Fibroblast of mammary gland (primary cell): ENCODE measurements at places on chromosomes 3 and 15.

DNA sequence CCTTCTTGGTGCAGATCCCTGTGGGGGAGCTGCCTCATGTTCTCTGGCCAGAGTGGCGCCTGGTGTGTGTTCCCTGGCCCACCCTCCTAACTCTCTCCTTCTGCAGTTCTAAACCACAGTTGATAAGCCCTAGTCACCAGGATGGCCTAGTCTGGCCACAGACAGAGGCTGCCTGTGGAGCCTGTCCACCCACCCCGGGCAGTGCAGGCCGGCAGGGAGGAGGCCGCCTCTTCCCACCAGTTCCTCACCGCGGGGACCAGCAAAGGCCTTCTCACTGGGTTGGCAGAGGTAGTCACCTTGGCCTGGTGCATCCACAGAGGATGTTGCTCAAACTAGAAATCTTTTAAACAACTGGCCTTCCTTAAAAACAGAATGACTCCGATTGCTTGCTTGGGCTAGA lies 276.4 kb upstream of the TTC14 start:
- no peak for DNase-seq

GRCh38 chr3:150409512-150410310 lies 1.6 kb downstream of the TSC22D2 start:
- DNase-seq: peak; percentile 61

DNA sequence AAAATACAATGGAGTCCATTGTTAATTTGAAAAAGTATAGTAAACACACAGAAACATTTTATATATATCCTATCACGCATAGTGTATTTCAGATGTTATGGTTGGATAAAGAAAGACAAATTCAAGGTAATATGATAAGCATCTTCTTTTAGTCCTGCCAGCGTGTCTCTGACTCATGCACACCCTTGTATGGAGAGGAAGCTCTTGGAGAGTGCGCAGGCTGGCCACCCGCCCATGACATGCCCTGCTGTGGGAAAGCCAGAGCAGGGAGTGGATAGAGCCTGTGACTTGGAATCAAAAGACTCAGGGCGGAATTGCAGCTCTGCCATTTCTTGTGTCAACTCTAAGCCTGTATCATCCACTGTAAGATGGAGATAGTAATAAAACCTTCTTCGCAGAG lies 23.0 kb upstream of the COPG1 start:
- DNase-seq: peak; percentile 95

DNA sequence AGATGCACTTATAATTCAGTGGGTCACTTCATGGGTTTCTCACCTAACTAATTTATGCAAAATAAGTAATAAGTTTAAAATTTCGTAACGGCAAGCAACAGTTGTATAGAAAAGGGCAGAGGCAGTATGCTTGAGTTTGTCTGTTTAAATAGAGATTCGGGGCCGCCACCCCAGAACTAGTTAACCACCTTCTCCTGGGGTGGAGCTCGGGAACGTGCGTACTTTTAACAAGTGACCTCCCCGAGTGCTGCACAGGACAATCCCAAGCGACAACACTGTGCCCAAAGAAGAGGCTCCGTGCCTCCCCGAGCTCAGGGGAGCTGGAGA lies 439 bp downstream of the SSR3 start:
- no peak for DNase-seq

GRCh38 chr3:141680620-141681389 lies 57.3 kb upstream of the RNF7 start:
- DNase-seq: peak; percentile 62

GRCh38 chr15:93664213-93664956 lies 567.0 kb upstream of the MCTP2 start:
- DNase-seq: no peak

GRCh38 chr3:135753506-135753905 lies 212.0 kb upstream of the PPP2R3A start:
- DNase-seq: no peak

DNA sequence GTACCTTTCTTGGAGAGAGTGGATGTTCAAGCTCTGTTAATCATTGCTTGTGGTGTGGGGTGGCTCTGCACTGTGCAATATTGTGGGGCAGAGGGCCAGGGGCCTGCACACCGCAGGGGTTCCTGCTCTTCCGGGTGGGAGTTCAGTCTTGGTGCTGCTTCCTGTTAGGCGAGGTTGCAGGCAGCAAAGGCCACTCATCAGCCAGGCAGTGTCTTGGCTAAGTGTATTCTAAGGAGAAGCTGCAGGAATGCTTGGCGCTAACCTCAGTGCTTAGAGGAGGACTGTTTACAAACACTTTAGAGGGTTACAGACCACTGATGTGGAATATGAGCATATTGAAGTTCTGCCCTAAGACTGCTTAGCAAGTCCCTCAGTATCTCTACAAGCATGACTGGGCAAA lies 81.7 kb downstream of the CEP63 start:
- DNase-seq: no peak

GRCh38 chr3:39809995-39810595 lies 686 bp downstream of the MYRIP start:
- no peak for DNase-seq

DNA sequence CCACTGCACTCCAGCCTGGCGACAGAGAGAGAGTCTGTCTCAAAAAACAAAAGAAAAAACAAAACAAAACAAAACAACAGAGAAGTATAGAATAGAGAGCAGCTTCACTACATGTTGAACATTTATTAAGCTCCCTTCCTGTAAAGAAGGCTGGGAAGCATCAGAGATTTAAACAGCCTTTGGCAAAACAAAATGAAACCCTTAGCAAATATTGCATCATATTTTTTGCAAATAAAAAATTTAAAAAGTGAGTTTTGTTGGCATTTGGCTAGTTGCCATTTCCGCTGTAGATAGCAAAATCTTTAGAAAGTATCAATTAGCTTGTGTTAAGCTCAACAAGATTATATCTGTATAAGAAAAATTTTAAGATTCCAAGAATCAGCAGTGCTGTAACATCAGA lies 151.2 kb downstream of the SERPINI1 start:
- no peak for DNase-seq

GRCh38 chr15:57559875-57560274 lies 31.8 kb upstream of the MYZAP start:
- peak; percentile 45 for DNase-seq
